ENCODE measurements at places on chromosomes 12 and 14.

GRCh38 chr14:54976316-54976715 lies 50.6 kb downstream of the WDHD1 start:
- no peak for DNase-seq

- no peak for DNase-seq
Measured at GRCh38 chr12:113439606-113440030, 17.4 kb downstream of the SDSL start.

GRCh38 chr12:105935106-105935505 lies 203.6 kb downstream of the NUAK1 start:
- no peak for DNase-seq

DNA sequence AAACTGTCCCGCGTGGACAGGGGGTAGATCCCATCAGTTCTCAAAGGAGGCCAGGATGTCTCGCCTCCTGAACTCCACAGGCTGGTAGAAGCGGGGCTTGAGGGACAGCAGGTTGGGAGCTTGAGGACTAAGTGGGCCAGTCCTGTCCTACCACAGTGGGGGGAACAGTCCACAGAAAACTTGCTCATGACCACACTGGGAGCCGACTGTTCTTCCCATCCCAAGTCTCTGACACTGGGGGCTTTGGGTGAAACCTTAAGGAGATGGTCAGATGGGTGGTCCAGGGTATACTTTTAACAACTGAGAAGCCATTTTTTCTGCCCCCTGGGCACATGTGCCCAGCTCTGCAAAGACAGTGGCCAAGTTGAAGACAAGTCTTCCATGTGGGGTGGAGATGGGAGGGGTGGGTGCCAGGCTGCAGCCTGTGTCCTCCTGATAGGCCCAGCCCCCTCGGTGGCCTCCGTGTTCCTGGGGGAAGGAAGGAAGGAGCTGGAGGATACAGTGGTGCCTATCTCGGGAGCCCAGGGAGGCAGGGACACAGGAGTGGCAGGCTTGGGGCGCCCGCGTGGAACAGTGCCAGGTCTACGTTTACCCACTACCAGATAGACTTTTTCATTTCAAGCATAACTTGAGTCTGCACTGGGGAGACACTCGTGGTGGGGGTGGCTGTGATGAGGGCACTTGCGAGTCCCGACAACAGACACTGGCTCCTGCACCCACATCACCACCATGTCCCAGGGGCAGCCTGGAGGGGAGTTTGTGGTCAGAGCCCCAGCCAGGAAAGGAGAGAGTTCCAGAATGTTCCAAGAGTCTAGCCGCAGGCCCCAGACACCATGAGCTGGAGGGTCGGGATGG lies 14.7 kb downstream of the RHOF start:
- DNase-seq = no peak

- DNase-seq = no peak
Measured at GRCh38 chr12:64582114-64582513, 28.2 kb upstream of the RASSF3 start.

DNA sequence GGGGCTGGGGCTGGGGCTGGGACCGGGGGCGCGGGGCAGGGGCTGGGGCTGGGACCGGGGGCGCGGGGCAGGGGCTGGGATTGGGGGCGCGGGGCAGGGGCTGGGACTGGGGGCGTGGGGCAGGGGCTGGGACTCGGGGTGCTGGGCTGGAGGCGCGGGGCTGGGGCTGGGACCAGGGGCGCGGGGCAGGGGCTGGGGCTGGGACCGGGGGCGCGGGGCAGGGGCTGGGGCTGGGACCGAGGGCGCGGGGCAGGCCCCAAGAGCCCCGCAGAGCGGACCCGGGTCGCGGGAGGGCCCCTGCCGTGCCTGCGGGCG lies 452 bp downstream of the P2RX2 start:
- DNase-seq = no peak

GRCh38 chr12:22866406-22866805 lies 241.4 kb downstream of the ETNK1 start:
- no peak for DNase-seq

DNA sequence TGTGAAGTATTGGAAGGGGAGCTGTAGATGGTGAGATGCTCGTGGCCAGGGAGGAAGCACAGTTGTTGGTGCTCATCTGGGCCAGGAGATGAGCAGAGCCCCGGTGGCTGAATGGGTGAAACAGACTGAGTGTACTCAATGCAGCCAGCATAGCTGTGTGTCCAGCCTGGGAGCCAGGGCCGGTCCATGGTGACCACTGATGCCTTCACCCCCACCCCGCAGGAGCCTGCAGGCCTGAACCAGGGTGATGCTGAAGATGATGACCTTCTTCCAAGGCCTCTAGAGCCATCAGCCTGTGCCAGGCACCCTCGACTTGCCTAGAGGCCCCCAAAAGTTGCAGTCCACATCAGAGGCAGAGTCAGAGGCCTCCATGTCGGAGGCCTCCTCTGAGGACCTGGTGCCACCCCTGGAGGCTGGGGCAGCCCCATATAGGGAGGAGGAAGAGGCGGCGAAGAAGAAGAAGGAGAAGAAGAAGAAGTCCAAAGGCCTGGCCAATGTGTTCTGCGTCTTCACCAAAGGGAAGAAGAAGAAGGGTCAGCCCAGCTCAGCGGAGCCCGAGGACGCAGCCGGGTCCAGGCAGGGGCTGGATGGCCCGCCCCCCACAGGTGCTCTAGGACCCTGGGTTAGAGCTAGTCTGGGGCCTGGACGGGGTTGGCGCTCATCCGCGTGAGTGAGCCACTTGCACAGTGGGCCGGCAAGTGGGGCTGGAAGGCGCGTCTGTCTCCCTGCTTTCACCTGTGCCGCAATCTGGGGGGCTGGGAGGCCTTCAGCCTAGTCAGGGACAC lies 3.0 kb downstream of the TNFAIP2 start:
- DNase-seq = no peak

DNA sequence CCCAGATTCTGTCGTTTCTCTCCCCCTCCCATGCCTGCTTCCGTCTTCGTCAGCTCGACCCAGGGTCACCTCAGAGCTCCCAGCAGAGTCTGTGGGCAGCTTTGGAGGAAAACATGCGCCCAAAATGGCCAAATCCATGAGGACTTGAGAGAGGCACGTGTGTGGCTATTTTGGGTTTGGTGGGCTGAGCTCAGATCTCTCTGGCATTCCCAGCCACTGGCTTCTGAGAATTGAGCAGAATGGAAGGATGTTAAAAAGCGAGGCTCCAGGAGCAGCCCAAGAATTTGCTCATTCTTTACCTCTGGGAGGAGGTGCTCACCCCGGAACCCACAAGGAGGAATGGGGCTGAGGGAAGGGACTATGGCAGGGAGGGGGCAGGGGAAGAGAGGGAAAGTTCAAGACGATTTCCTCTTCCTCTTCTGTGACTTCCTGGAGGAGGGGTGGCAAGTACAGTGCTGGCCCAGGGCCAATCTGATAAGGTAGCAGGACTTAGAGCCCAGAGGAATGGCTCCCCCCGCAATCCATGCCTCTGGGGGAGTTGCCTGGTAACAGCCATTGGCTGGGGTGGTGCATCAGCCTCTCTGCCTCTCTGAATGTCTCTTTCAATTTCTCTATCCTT lies 20.1 kb downstream of the TSPAN9 start:
- no peak for DNase-seq

GRCh38 chr14:54781961-54782750 lies 120.5 kb downstream of the GCH1 start:
- DNase-seq = no peak

- no peak for DNase-seq
Measured at GRCh38 chr14:63893701-63894458, 41.1 kb downstream of the SYNE2 start.

DNA sequence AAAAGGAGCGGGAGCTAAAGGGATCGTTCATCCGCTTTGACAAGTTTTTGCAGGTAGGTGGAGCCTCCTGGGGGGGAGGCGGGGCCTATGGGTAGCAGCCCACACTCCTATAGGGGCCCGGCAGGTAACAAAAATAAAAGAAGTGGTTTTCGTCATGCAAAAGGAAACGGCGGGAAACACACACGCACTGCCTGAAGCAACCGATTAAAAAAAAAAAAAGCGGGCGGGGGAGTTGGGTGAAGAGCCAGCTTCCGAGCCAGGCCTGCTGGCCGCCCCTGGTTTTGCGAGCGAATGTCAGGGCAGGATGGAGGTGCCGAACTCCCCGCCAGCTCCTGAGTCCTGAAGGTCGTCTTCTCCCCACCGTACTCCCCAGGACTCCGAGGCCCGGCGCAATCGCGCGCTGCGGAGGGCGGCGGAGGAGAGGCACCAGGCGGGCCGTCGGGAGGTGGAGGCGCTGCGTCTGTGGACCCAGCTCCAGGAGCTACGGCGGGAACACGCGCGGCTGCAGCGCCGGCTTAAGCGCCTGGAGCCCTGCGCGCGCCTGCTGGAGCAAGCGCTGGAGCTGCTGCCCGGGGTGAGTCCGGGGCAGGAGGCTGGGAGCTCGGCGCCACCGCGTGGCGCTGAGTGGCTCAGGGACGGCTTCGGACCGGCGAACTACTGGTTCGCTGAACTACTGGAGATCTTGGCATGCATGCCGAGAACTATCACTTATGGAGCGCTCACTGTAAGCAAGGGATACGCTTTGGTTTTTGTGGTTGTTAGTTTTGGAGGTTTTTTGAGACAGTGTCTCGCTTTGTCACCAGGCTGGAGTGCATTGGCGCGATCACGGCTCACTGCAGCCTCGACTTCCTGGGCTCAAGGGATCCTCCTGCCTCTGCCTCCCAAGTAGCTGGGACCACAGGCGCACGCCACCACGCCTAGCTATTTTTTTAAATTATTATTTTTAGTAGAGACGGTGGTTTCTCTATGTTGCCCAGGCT lies 3.6 kb downstream of the CFAP73 start:
- peak; percentile 85 for DNase-seq

GRCh38 chr14:33259764-33260163 lies 321.1 kb downstream of the NPAS3 start:
- no peak for DNase-seq

DNA sequence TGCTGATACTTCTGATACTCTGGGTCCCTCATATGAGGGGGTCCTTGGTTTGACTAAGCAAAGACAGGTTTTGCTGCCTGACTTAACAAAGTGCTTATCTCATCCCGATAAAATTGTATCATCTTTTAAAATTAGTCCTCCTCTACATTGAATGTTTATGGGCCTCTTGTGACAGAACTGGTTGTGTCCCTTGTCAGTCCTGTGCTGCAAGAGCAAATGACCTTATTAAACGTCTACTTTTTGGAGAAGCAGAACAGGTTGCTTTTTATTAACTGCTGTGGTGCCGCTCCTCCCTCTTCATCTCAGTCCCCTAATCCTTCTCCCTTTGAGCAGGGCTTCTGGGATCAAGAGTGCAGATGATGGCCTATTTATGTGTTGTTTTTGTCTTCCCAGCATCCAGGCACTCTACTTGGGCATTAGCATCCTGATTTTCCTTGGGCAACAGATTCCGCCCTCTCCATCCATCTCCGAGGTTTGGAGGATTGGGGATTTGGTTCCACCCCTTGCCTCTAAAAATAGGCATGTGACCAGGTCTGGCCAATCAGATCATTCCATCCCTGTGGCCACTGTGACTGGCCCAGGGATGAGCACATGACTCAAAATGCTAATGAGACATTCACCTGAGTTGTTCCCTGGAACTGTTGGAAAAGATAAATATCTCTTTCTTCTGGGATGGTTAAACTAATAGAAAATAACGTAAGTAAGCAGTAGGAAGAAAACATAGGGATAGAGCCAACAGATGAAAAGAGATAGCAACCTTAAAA lies 2.9 kb upstream of the DENR start:
- no peak for DNase-seq

- DNase-seq = no peak
Measured at GRCh38 chr12:81468206-81468605, 290.9 kb downstream of the PPFIA2 start.

DNA sequence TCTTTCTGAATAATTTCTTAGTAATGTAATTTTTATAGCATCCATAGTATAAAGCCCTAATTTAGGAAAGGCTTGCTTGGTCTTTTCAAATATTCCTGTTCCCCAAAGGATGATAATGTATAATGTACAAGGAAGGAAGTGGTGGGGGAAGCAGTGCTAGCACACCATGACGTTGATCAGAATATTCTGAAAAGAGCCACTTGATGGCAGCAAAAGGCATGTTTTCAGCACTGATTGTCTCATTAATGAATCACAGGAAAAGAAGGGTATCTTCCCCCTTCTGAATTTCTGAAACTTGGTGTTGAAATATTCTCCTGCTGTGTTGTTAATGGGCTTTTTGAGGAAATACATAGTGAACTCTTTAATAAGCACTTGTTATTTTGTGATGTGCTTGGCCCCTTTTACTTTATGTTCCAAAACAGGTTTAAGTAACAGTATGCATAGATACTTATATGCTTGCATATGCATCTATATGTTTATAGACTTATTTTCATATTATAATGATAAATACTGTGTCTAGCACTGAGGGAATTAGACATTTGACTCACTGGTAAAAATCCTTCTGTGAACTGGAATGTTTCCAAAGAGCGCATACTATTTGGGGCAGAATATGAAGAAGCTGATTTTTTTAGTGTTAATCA lies 122.0 kb downstream of the TMEM117 start:
- peak; percentile 21 for DNase-seq

DNA sequence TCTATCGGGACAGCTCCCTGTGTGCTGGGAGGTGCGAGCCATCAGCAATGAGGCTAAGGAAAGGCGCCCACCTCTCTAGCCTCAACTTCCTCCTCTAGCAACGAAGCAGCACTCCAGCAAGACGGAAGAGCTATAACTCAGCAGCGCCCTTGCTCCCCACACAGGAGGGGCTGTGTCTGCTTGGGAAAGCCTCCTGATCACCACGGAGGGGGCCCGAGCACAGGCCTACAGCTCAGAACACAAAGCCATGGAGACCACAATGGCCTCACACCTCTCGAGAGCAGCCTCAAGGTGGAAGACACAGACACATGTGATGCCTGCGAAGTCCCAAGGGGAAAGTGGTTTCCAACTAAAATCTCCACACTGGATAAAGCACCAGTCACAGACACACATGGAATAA lies 60.4 kb downstream of the CDC42BPB start:
- no peak for DNase-seq

GRCh38 chr12:121279507-121279915 lies 17.0 kb downstream of the CAMKK2 start:
- DNase-seq = no peak

- no peak for DNase-seq
Measured at GRCh38 chr12:39905152-39905551, 200.7 kb downstream of the SLC2A13 start.

DNA sequence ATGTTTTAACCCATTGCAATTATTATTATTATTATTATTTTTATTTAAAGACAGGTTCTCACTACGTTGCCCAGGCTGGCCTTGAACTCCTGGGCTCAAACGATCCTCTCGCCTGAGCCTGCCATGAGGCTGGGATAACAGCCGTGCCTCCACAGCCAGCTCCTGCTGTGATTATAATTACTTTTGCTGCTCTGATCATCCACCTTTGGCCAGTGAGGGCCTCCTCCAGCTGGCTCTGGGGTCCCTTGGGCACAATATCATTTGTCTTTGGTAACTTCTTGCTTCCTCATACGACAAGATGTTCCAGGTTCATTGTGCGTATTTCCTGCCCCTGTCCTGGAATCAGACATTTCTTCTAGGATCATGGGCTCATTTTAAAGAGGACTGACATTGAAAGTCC lies 28.4 kb downstream of the LRTM2 start:
- no peak for DNase-seq

DNA sequence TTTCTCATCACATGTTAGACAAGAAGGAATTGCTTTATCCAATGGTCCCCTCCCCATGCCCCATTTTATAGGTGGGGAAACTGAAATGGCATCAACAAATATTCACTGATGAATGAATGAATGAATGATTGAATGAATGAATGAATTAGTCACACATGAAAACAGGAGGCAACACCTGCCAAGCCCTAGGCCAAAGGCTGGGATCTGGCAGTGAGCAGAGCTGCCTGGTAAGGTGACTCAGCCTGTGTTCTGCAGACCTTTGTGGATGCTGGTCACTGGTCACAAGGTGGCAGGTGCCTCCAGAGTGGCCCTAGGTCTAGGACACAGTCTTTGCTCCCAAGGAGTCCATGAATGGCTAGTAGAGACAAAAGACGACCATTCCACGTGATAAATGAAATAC lies 188.4 kb downstream of the RBM19 start:
- no peak for DNase-seq
